ENCODE measurements at places on chromosomes 13 and 19.

DNA sequence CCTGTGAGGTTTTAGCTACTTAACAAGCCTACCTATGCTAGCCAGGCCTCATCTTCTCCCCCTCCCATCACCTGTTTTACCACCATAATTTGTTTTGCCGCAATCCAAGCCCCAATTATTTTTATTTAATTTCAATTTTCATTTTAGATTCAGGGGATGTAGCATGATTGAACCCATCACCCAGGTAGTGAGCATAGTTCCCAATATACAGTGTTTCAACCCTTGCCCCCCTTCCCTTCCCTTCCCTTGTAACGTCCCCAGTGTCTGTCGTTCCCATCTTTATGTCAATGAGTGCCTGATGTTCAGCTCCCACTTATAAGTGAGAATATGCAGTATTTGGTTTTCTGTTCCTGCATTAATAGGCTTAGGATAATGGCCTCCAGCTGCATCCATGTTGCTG is 885.0 kb downstream of the UQCRFS1 start:
- ATAC-seq = no peak

DNA sequence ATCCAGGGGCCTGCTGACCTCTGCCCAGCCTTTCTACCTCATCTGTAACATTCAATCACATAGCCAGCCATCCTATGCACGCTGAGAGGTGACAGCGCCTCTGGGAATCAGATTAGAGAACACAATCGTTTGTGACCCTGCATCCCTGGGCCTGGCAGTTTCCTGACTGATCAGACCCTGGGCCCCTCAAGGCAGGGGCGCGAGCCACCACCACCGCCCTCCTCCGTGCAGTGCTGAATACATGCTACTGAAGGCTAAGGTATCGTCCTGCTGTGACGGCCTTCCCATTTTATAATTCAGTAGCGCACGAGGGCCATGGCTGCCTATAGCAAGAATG is 1.3 kb downstream of the TMTC4 start:
- no peak for ATAC-seq

DNA sequence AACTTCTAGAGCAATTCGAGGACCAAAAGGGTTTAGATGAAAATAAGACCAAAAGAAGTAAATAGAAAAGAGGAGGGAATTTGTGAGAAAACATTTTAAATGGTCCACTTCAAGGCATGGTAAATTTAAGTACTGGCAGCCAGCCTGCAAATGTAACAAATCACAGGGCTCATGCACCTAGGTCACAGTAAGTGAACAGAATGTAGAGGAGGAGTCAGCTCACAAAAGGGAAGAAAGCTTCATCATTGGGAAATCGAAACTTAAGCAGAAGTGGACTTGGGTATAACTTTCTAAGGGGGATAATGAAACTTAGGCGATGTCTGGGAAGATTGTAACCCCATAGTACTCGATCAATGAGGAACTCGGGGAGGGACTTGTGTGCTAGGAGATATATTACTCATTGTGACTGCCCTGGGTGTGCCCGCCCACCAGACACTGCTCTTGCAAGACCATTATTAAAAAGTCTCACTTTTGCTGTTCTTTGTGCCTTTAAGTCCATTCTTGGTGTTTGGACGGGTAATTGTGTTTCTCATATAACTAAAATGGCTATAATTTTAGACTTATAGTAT is 1053.6 kb upstream of the MIR17HG start:
- ATAC-seq = no peak

- no peak for ATAC-seq
Observed at GRCh38 chr13:79566118-79566517, 85.2 kb downstream of the NDFIP2 start.

- no peak for ATAC-seq
Observed at GRCh38 chr13:44523146-44524015, 52.7 kb downstream of the TSC22D1 start.

GRCh38 chr19:39132344-39132969 is 6.9 kb downstream of the PAK4 start:
- no peak for ATAC-seq

Measured in stimulated activated memory B cell treated with anti-CD40 and anti-IgM and Interleukin-4, amounts not matched to agents 10 μg/mL and 1 μg/mL and 100 μg/mL, for 72 hours (primary cell).